Activated CD4-positive, alpha-beta T cell treated with anti-CD3 and anti-CD28 coated beads, Interleukin-2, amount 50 U/mL, for 1 hour (primary cell): ENCODE measurements at places on chromosomes 13 and 19.

DNA sequence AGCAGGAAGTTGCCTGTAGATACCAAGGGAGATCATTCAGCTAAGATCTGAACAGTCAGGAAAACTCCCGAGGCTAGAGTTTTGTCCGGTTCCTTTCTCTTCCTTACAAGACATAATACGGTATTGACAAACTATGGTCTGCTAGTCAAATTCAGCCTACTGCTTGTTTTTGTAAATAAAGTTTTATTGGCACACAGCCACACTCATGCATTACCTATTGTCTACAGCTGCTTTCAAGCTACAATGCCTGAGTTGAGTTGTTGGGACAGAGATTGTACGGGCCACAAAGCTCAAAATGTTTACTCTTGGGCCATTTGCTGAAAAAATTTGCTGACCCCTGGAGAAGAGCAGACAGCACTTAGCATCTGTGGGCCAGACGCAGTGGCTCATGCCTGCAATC is 2.5 kb downstream of the SLC1A6 start:
- DNase-seq, result no peak

- DNase-seq, result peak; percentile 53
Measured at GRCh38 chr13:102846261-102847015, 606 bp downstream of the ERCC5 start.

DNA sequence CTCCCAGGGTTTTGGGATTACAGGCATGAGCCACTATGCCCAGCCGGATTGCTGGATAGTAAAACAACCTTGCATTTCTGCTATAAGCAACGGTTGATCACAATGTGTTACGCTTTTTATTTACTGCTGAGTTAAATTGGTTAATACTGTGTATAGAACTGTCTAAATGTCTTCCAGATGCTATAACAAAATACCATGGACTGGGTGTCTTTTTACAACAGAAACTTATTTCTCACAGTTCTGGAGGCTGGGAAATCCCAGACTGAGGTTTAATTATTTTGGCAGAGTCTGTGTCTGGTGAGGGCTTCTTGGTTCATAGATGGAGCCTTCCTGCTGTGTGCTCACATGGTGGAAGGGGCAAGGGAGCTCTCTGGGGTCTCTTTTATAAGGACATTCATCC is 65.5 kb downstream of the ING1 start:
- DNase-seq, result no peak

GRCh38 chr19:18249834-18250233 is 23.6 kb upstream of the PDE4C start:
- no peak for DNase-seq

GRCh38 chr13:32829676-32830335 is 186.4 kb upstream of the KL start:
- no peak for DNase-seq

DNA sequence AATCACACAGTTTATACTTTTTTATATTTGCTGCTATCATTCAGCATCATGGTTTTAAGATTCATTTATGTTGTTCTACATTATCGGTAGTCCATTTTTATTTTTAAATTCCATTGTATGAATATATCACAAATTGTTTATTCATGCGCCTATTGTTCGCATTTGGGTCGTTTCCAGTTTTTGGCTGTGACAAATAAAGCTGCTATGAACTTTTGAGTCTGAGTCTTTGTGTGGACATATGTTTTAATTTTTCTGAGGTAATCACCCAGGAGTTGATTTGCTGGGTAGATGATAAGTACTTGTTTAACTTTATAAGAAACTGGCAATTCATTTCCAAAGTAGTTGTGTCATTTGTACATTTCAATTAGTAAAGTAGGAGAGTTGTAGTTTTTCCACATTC is 74.2 kb upstream of the CSNK1A1L start:
- DNase-seq, result no peak

DNA sequence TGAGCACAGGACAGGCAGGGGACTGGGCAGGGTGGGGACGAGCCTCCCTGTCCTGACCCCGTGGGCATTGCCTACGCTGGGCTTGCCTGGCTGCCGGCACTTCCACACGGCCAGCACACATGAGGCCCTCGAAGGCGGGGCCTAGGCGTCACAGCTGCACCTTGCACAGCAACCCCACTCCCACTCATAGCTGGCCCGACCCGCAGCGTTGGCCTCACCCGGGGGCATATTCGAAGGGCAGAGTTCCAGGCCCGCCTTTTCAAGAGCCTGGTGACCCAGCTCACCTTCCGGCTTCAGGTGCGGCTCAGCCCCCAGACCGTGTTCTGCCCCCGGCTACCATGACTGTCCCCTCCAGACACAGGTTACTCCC is 16.9 kb upstream of the PROZ start:
- DNase-seq, result no peak

DNA sequence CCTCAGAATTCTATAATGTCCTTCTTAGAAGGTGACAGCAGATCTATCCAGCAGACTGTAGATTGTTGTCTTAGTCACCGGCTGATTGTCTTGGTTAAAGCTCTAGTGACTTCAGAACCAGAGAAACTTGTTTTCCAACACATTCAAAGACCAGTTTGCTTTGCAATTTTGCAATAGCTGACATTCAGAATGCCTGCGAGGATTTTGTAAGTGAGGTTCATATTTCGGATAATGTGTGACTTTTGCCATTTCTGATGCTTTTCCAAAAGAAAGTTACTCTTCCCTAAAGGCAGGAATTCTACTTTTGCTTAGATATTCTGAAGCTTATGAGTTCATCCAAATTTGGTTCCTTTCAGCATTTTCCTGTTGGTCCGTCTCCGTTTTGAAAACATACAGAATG is 13.2 kb downstream of the SPINT2 start:
- DNase-seq, result no peak

GRCh38 chr13:51478418-51479198 is 25.8 kb upstream of the INTS6 start:
- DNase-seq, result no peak

DNA sequence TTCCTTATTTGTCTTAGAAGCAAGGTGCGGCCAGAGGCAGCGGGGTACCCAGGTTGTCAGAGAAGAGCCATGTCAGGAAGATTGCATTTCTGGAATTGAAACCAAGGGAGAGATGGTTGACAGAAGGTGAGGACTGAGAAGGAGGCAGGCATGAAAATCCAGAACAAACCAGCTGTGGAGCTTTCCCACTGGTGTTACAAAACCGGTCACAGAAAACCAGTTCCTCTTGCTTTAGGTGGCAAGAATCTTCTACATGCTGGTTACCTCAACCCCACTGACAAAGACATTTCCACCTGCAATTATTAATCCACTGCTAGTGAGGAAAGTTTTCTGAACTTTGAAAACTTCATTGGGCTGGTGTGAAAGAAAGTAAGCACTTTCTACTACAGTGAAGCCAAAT is 64.0 kb upstream of the MED4 start:
- no peak for DNase-seq

- DNase-seq, result no peak
Measured at GRCh38 chr13:64817691-64818090, 2412.4 kb downstream of the PCDH9 start.

- DNase-seq, result no peak
Measured at GRCh38 chr19:49923055-49924003, 5.7 kb upstream of the ATF5 start.

- DNase-seq, result no peak
Measured at GRCh38 chr13:89568276-89568675, 1779.2 kb upstream of the MIR17HG start.

GRCh38 chr19:3366753-3367627 is 607 bp downstream of the NFIC start:
- no peak for DNase-seq

- no peak for DNase-seq
Measured at GRCh38 chr13:45728759-45729158, 26.6 kb downstream of the CBY2 start.

GRCh38 chr19:20269461-20269860 is 102.4 kb downstream of the ZNF486 start:
- no peak for DNase-seq

- no peak for DNase-seq
Measured at GRCh38 chr19:17401628-17402027, 3.8 kb downstream of the BST2 start.

DNA sequence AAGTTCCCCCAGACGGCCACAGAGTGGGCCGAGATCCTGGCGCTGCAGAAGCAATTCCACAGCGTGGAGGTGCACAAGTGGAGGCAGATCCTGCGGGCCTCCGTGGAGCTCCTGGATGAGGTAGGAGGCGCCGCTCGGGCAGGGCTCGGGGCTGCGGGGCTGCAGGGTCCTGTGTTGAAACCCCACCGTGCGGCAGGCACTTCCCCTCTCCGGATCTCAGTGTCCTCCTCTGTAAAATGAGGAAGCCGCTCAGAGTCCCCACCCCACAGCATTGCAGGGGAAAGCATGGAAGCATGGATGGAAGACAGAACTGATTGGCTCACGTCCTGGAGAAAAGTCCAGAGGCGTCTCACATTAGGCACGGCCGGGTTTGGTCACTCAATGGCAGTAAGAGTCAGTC is 6.8 kb upstream of the SCN1B start:
- DNase-seq, result no peak

DNA sequence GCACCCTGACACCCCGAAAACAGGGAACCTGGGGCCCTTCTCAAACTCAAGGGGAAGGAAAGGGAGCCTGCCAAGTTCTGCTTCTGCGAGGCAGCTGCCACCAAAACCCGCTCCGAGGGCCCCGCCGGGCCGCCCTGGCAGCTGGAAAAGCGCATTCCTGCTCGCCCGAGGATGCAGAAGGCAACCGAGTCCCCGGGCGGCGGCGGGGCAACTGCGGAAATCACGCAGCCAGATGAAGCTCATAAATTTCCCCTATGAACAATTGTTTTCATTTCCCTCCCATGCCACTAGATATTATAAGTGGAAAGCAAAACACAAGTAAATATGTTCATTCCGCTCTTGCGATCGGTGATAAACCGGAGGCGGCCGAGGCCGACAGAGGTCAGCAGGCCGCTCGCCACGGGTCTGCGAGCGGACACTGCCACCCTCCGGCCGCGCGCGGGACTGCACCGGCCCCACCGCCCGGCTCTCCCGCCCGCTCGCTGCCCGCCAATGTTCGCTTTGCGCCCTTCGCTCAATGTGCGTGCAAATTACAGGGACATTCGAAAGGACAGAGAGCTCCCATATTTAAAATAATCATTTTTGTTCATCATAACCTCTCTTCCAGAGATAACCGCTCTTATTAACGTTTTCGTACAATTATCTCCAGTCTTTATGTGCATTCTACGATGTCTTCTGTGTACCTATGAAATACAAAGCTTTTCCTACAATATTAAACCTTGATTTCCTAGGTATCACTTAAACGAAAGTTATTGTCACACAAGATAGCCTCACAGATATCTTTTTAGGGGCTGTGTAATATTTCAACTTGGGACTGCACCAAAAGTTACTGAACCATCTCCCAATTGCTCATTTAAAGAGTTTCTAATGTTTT is 120.8 kb upstream of the ZNF507 start:
- peak; percentile 49 for DNase-seq

GRCh38 chr19:55389386-55390317 is 3.9 kb downstream of the RPL28 start:
- DNase-seq, result no peak

DNA sequence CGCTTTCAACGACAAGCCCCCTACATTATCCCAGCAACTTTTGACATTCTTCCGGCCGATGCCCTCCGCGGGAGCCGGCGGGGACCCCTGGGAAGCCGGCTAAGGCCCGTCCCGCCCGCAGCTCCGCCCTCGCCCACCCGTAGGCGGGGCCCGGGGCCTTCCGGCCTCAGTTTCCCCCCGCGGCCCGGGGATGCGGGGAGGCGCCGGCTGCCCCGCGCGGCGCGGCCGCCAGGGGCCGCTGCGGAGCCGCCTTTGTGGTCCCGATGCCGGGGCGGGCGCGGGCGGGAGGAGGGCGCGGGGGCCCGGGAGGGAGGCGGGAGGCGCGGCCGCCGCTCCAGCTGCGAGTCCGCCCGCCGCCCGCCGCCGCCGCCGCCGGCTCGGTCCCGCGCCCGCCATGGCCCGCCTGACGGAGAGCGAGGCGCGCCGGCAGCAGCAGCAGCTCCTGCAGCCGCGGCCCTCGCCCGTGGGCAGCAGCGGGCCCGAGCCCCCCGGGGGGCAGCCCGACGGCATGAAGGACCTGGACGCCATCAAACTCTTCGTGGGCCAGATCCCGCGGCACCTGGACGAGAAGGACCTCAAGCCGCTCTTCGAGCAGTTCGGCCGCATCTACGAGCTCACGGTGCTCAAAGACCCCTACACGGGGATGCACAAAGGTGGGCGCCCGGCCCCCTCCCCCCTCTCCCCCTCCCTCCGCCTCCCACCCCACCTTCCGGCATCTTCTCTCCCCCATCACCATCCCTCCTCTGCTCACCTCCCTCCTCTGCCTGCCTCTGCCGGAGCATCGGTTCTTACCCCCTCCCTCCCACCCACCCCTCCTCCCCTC is at the start of gene CELF5:
Gene CELF5 (plus strand): TSS at position 316 of the 823 bp plus-strand sequence. CDS start 79 bp downstream, at position 395.
- peak; percentile 57 for DNase-seq

DNA sequence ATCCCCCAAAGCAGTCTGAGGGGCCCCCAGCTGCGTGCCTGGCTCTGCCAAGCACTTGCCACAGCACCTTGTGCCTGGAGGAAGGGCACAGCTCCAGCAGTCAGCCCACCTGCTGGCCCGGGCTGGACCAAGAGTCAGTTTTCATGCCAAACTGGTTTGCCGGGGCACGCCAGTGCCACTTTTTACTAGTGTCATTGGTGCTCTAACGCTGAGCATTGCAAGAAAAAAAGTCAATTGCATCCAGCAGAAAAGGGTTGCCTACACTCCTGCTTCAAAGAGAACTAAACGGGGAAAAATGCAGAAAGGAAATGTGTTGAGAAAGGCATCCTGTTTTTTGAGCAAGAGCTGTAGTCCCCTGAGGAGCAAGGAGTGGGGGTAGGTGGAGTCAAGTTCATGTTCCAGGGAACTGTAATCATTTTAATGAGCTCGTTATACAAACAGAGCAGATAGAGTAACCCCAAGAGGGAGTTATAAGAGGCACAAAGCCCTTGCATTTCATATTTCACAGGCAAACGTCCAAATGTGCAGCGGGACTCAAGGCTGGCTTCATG is 68.4 kb downstream of the F2RL3 start:
- no peak for DNase-seq

DNA sequence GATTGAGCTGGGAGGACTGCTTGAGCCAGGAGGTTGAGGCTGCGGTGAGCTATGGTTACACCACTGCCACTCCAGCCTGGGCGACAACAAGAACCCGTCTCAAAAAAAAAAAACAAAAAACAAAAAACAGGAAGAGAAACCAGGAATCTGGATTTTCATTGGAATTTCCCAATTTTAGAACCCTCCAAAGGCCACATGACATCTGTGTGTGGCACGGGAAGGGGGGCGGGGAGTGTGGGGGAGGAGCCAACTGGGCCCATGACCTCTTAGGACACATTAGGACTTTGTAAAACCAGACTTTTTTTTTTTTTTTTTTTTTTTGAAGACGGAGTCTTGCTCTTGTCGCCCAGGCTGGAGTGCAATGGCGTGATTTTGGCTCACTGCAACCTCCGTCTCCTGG is 21.2 kb upstream of the MYDGF start:
- no peak for DNase-seq

GRCh38 chr19:2591537-2592291 is 110.8 kb downstream of the GNG7 start:
- no peak for DNase-seq
